ENCODE measurements at places on chromosomes 5 and 9. TPM values are rescaled to one million over a fixed set of nuclear protein-coding genes. Genes with fewer than 3 reads are reported as not detected.
A peak's percentile ranks its signal among the peaks of the same experiment; 100 is the strongest.

GRCh38 chr5:178419196-178419595, 171.0 kb downstream of the COL23A1 start:
- DNase-seq = no peak

GRCh38 chr9:95741631-95742030, 133.9 kb upstream of the ERCC6L2 start:
- DNase-seq = no peak

GRCh38 chr9:129653823-129654553, 11.5 kb upstream of the PRRX2 start:
- no peak for DNase-seq

- DNase-seq = no peak
Observed at GRCh38 chr5:78705826-78706225, 57.3 kb upstream of the LHFPL2 start.

- no peak for DNase-seq
Observed at GRCh38 chr5:96236051-96236450, 197.0 kb downstream of the PCSK1 start.

DNA sequence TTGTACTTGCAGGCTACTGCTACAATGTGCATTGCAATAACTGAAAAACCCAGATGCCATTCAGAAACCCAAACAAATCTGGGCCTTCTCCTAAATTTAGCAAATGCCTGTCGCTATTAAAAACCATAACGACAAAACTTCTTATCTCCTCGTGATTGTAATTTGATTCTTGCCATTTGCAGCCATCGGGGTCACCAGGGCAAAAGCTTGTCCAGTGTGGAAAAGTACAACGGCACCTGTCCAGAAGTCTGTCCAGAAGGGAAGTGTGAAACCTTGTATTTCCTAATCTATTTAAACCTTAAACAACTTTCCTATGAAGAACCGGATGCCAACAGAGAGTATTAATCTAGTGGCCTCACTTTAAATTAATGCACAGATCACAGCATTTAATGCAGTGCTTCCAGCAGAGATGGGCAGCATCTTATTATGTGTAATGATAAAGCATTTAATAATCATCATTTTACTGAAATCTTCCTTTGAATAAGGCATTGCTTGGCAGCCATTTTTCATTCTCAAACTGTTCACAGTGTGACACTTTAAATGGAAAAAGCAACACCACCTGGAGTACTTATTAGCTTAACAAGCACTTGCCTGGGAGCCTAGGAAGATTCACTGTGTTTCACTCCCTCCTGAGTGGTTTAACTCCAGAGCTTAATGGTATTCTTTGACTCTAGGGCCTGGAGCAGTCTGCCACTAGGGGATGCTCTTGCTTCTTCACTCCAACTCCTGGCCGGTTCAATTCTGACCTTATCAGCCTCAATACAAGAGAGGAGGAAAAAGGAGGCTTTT, 4.9 kb upstream of the C7 start:
- DNase-seq = no peak

DNA sequence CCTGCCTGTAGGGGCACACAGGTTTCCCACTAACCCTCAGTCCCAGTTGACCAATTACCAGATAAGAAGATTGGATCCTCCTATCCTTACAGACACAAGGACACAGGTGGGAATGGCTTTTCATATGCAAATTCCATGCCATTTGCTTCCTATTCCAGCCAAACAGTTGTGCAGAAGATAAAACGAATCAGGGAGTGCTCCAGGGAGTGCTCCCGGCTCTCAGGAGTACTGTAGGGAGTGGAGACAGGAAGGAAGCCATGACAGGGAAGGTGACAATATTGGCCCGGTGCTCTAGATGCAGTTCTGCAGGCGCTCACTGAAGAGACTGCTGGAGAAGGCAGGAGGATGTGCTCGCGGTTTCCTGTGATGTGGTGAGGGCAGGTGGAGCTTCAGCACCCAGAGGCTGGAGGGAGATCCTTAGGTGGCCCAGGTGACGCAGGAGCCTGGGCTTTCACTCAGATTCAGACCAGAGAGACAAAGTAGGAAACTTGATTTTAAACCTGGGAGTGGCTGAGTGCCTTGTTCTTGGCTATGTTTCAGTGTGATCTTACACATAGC, 260.0 kb downstream of the AUH start:
- DNase-seq = peak; percentile 85

The TMEM215 gene
- total RNA-seq = not detected

The TRIM14 gene
- 99.0 TPM for total RNA-seq

The PCDHGC4 gene
- total RNA-seq = not detected

The PCDHA11 gene
- not detected for total RNA-seq

The PGM5 gene
- total RNA-seq = not detected
